Activated CD4-positive, alpha-beta T cell treated with anti-CD3 and anti-CD28 coated beads, Interleukin-2, amount 10 ng/mL, durations not matched to agents 24 days and 14 days (primary cell): ENCODE measurements at places on chromosomes 16 and 17. TPM values are rescaled to one million over a fixed set of nuclear protein-coding genes. Genes with fewer than 3 reads are reported as not detected.

The KRTAP4-9 gene
- not detected in 2 replicates for total RNA-seq

The TAT gene
- not detected in 2 replicates for total RNA-seq

DNA sequence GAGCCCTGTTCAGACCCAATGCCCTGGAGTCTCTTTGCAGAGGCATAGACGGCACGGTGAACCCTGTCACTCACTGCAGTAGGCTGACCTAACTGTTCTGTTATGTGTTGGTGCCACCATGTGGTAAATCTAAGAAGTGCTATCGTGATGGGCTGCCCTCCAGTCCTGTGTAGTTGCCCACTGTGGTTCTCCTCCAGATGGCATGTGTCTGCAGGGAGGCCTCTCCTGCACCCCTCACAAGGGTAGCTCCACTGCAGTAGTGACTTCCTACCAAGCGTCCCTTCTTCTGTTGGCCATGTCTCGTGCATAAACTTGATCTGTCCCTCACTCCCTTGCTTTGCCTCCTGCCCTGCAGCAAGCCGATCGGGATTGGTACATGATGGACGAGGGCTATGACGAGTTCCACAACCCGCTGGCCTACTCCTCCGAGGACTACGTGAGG, 5.8 kb downstream of the DHX38 start:
- H3K36me3 ChIP-seq, result peaks cover 74% of the 10 kb centered on the region
- H3K4me3 ChIP-seq, result no peak overlapping the region
- no peaks in the 10 kb centered on the region for H3K27me3 ChIP-seq
- no peak overlapping the region for H3K27ac ChIP-seq

GRCh38 chr16:2791174-2791573, 3.8 kb upstream of the PRSS33 start:
- H3K36me3 ChIP-seq, result no peaks in the 10 kb centered on the region
- H3K4me1 ChIP-seq, result no peaks in the 10 kb centered on the region
- H3K27me3 ChIP-seq, result peaks cover 37% of the 10 kb centered on the region
- H3K27ac ChIP-seq, result no peak overlapping the region
- H3K4me3 ChIP-seq, result no peak overlapping the region

GRCh38 chr17:17874478-17874877, 37.7 kb upstream of the SREBF1 start:
- no peaks in the 10 kb centered on the region for H3K27me3 ChIP-seq
- H3K4me1 ChIP-seq, result no peaks in the 10 kb centered on the region
- H3K4me3 ChIP-seq, result no peak overlapping the region
- no peak for DNase-seq
- H3K27ac ChIP-seq, result no peak overlapping the region
- peaks cover 10% of the 10 kb centered on the region for H3K36me3 ChIP-seq

DNA sequence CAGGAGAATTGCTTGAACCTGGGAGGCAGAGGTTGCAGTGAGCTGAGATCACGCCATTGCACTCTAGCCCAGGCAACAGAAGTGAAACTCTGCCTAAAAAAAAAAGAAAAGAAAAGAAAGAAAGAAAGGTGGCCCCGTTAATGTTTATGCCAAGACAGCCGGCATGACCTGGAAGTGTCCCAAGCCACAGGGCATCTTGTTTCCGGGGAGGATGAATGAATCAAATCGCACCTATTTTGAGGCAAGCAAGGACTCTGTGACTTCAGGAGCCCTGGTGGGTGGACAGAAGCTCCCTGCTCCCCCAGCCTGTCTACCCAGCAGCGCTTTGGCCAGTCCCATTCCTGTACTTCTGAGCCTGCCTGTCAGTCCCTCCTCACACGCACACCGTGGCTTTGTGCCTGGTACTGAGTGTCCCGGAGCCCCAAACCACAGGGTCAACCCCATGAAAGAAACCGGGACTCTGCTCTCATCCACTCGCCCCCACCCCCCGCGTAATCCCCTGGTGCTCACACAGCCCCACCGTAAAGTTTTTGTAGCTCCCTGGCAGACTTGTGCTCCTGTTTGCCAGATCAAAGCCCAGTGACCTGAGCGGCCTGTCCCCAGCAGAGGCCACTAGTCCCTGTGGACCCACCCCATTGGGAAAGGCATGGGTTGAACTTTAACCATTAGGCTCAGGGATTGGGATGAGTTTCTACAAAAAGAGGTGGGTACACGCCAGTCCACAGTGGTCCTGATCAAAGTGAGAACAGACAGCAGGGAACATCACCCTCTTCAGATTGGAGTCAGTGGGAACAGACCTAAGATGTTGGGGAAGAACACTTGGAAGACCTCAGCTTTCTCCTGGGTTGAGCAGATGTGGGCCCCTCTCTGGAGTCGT, 19.3 kb downstream of the CD2BP2 start:
- peak overlapping the region; percentile 86 for H3K4me3 ChIP-seq
- H3K36me3 ChIP-seq, result no peaks in the 10 kb centered on the region
- no peaks in the 10 kb centered on the region for H3K27me3 ChIP-seq
- peaks cover 13% of the 10 kb centered on the region for H3K4me1 ChIP-seq

DNA sequence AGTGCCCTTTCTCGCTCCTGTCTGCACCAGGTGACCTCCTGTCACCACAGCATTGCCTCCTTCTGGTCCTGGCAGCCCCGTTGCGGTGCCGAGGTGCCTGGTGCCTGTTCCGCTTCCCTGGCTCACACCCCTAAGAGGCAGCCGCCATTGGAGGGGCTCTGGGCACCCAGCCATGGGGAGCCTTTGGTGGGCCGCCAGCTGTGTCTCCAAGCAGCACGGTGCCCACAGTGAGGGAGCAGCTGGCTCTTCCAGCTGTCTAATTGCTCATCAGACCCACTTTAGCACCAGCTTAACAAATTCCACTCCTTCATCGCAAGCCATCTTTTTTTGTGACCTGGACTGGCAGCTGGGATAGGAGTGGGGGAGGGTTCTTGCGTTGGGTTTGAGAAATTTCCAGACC, 276.1 kb downstream of the SNX29 start:
- no peaks in the 10 kb centered on the region for H3K4me1 ChIP-seq
- H3K27me3 ChIP-seq, result no peaks in the 10 kb centered on the region
- H3K36me3 ChIP-seq, result no peaks in the 10 kb centered on the region
- no peak overlapping the region for H3K4me3 ChIP-seq
- no peak overlapping the region for H3K27ac ChIP-seq

DNA sequence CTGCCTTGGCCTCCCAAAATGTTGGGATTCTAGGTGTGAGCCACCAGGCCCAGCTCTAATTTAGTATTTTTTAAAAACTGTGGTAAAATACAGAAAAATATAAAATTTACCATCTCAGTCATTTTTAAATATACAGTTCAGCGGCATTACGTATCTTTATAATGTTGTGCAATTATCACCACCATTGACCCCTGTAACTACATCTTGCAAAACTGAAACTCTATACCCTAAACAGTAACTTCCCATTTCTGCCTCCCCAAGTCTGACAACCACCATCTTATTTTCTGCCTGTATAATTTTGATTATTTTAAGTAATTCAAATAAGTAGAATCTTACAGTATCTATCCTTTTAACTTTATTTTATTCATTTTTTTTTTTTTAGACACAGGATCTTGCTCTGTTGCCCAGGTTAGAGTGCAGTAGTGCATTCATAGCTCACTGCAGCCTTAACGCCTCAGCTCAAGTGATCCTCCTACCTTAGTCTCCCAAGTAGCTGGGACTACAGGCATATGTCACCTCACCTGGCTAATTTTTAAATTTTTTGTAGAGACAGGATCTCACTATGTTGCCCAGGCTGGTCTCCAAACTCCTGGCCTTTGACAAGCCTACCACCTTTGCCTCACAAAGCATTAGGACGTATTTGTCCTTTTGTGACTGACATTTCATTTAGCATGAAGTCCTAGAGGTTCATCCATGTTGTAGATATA, 10.9 kb upstream of the GGA2 start:
- DNase-seq, result no peak
- H3K4me3 ChIP-seq, result no peak overlapping the region
- peaks cover 15% of the 10 kb centered on the region for H3K4me1 ChIP-seq
- H3K27me3 ChIP-seq, result no peaks in the 10 kb centered on the region
- H3K36me3 ChIP-seq, result peaks cover 46% of the 10 kb centered on the region

DNA sequence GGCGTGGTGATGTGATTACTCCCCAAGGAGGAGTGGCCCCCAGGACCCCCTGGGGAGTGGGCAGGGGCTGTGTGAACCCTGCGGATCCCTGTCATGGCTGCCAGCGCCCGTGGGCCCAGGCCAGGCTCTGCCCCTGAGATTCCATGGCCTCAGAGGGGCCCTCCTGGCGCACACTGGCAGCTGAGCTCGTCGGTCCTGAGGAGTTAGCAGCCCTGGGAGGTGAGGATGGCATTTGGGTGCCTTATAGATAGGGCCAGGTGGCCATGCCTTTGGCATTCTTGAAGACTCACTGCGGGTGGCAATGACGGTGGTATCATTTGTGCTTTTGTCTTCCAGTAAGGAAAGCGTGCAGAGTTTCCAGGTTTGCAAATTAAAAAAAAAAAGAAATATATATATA, 146.8 kb upstream of the GSE1 start:
- peaks cover 26% of the 10 kb centered on the region for H3K27me3 ChIP-seq
- H3K4me1 ChIP-seq, result peaks cover 3% of the 10 kb centered on the region
- no peak for DNase-seq
- no peak overlapping the region for H3K4me3 ChIP-seq
- H3K27ac ChIP-seq, result no peak overlapping the region
- no peaks in the 10 kb centered on the region for H3K36me3 ChIP-seq
